ENCODE measurements at places on chromosomes 4 and X. TPM values are rescaled to one million over a fixed set of nuclear protein-coding genes. Genes with fewer than 3 reads are reported as not detected.
A peak's percentile ranks its signal among the peaks of the same experiment; 100 is the strongest.

DNA sequence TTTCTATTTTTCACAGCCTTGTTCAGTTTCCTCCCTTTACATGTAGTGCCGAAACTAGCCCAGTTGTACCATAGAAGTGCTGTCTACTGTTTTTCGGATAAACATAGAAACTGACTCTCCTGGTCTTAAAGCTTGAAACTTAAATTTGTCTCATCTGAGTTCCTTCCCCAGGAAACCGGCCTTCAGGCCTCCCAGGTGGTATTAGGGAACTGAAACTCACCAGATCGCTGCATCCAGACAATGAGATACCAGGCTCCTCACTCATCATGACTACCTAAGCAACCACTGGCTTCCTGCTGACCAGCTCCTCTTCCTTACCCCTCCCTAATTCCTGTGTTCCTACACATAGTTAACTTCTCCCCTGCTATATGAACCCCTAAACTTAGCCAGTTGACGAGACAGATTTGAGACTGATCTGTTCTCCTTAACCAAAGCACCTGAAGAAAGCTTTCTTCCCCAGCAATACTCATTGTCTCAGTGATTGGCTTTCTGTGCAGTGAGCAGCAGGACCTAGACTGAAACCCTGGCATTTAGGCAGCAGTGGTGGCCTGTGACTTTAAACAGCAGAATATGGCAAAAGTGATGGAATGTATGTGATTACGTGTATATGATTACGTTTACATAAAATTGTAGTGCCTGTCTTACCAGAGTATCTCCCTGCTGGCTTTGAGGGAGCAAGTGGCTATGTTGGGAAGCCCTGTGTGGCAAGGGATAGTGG lies 959.1 kb upstream of the LCORL start:
- H3K27ac ChIP-seq: no peak overlapping the region
- H3K4me1 ChIP-seq: no peaks in the 10 kb centered on the region
- DNase-seq: no peak
- H3K4me3 ChIP-seq: no peak overlapping the region

GRCh38 chr4:97910005-97910404 lies 233.3 kb downstream of the STPG2 start:
- no peaks in the 10 kb centered on the region for H3K4me1 ChIP-seq
- DNase-seq: no peak
- H3K4me3 ChIP-seq: no peak overlapping the region
- no peak overlapping the region for H3K27ac ChIP-seq
- H3K36me3 ChIP-seq: no peaks in the 10 kb centered on the region

GRCh38 chrX:134144231-134144630 lies 92.8 kb upstream of the CCDC160 start:
- no peaks in the 10 kb centered on the region for H3K4me1 ChIP-seq
- no peak for DNase-seq
- no peaks in the 10 kb centered on the region for H3K36me3 ChIP-seq

DNA sequence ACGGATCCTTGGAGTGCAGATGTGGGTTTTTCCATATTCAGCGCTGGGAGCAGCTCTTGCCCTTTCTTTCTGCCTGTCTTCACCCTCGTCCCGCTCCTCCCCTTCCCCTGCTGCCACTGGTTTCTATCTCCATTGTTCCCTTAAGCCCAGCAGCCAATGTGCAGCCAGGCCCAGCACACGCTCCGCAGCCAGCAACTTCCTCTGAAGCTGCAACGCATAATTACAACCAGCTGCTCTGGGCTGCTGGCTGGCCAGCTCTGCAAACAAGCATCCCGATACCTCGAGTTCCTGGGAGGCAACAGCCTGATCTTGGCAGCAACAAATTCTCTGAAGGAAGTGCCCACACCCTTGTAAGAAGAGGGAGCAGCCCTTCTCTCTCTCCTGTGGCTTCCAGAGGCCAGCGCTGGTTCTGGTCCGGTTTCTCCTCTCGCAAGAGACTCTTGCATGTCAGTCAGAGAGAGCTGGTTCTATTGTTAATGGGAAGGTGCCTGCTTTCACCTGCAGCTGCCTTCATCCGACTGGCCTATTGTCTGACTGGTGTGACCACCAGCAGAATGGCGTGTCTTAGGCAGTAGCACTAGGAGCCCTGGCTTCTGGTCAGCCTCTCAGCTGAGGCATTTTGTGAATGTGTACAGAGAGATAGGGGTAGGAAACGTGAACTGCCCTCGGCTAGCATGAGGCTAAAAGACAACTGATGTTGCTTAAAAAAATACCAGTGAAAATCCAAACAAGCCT lies 83.8 kb upstream of the MAML3 start:
- peak; percentile 78 for DNase-seq
- H3K4me1 ChIP-seq: peaks cover 27% of the 10 kb centered on the region
- H3K36me3 ChIP-seq: no peaks in the 10 kb centered on the region
- peak overlapping the region; percentile 75 for H3K27ac ChIP-seq
- no peaks in the 10 kb centered on the region for H3K27me3 ChIP-seq
- H3K4me3 ChIP-seq: no peak overlapping the region

GRCh38 chr4:179292468-179292867 lies 1850.2 kb upstream of the AGA start:
- no peak overlapping the region for H3K27ac ChIP-seq
- H3K4me3 ChIP-seq: no peak overlapping the region
- no peaks in the 10 kb centered on the region for H3K27me3 ChIP-seq
- no peaks in the 10 kb centered on the region for H3K4me1 ChIP-seq

DNA sequence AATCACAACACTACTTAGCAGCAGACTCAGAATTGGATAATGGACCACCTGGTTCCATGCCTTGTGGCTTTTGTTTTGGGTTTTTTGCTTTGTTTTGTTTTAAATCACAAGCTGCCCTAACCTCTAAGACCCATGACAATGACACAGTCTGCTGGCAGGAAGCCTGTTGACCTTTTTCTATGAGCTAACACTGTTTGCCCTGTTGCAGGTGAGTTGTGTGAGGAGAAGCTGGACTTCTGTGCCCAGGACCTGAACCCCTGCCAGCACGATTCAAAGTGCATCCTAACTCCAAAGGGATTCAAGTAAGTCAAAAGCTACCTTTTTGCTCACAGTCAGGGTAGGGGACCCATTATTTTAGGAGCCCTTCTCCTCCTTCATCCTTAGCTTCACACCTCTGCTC lies 110.8 kb upstream of the PACRGL start:
- no peaks in the 10 kb centered on the region for H3K36me3 ChIP-seq
- no peaks in the 10 kb centered on the region for H3K4me1 ChIP-seq

DNA sequence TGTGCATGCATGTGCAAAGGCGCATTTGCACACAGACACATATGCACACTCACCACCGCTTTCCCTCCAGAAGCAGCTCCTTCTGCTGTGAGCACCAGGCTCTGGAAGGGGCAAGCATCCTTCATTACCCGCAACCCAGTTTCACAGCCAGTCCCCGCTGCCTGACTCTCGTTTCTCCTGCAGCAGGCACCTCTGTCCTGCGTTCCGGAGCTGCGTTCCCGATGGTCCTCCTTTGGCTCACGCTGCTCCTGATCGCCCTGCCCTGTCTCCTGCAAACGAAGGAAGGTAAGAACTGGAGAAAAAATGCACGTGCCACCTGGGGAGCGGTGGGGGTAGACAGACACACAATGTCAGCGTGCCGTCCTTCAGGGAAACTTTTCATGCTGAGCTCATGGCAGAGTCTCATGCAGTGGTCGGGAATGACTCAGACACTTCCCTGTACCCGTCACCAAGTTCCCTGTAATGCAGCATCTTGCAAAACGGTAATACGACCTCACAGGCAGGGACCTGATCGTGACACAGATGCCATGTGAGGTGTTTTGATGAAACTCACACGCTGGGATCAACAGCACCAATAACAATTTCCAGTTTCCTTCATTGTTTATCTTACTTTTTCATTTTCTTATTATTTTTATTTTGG lies 5.1 kb downstream of the IL3RA start:
- H3K4me1 ChIP-seq: no peaks in the 10 kb centered on the region
- no peaks in the 10 kb centered on the region for H3K36me3 ChIP-seq
- no peak for DNase-seq
- H3K27me3 ChIP-seq: no peaks in the 10 kb centered on the region
- no peak overlapping the region for H3K4me3 ChIP-seq

DNA sequence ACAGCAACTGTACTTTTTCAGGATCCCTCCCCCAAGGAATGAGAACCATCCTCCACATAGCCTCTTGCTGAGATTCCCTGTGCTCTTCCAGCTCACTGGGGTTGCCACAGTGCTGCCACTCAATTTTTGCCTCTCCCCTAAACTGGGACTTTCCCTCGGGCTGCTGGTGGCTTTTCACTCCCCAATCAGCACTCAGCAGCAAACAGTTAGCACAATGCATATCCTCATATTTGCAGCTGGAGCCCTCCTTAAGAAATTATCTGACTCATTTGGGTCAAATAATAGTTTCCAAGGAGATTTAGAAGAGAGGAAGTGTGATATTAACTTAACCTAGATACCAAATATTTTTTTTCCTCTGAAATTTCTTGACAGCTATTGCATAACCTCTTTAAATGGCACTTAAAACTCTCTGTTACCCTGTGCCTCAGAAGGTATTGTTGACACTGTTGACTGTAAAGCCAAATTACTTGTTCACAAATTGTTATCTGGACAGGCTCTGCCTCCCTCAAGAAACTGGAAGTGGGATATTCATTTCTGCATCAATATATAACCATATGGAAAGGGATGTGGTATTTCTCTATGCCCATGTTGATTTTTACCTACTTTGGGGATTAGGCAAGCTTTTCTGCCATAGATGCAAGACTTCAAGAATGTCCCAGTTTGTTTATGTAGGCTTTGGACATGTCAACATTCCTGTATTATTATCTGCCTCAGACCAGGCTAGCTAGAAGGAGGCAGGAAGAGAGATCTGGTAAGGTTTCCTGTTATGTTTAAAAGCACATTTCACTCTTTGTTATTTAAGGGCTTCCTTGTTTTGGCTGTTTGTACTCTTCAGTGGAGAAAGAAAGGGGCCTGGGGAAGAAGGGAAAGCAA lies 58.0 kb downstream of the SEPTIN11 start:
- H3K36me3 ChIP-seq: no peaks in the 10 kb centered on the region
- H3K27me3 ChIP-seq: no peaks in the 10 kb centered on the region

- no peaks in the 10 kb centered on the region for H3K4me1 ChIP-seq
- no peak overlapping the region for H3K4me3 ChIP-seq
- no peaks in the 10 kb centered on the region for H3K36me3 ChIP-seq
- H3K27ac ChIP-seq: no peak overlapping the region
Measured at GRCh38 chr4:18803781-18804180, 782.2 kb upstream of the LCORL start.

DNA sequence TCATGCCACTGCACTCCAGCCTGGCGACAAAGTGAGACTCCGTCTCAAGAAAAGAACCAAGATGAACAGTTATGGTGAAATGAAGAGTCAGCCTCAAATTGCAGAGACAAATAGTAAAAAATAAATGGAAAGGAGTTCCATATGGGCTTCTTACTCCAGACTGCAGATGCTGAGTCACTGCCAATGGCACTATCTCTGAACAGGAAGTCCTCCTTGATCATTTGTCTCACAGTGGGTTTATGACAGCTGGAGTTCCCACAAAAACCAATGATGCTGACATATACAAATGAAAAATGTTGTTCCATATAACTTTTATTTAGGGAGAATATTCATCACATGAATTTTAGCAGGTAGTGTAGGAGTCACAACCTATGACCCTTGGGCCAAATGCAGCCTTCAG lies 631.6 kb downstream of the PCDH18 start:
- H3K4me3 ChIP-seq: no peak overlapping the region
- H3K36me3 ChIP-seq: no peaks in the 10 kb centered on the region
- no peaks in the 10 kb centered on the region for H3K27me3 ChIP-seq
- DNase-seq: no peak
- H3K4me1 ChIP-seq: no peaks in the 10 kb centered on the region

DNA sequence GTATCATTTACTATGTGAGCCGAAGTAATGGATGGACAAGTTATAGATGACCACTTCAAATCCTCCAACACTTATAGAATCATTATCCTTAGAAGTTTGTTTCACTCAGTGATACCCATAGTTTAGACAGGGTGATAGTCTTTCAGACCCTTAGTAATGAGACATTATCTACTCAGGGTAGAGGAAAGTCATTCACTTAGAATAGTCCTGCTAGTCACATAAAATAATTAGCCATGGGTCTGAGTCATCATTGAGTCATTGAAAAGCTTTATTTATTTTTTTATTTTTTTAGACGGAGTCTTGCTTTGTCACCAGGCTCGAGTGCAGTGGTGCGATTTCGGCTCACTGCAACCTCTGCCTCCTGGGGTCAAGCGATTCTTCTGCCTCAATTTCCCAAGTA lies 321.7 kb upstream of the FSTL5 start:
- H3K4me3 ChIP-seq: no peak overlapping the region
- no peaks in the 10 kb centered on the region for H3K4me1 ChIP-seq
- no peak for DNase-seq
- H3K27ac ChIP-seq: no peak overlapping the region
- no peaks in the 10 kb centered on the region for H3K27me3 ChIP-seq
- no peaks in the 10 kb centered on the region for H3K36me3 ChIP-seq

- H3K27me3 ChIP-seq: no peaks in the 10 kb centered on the region
- DNase-seq: no peak
- H3K4me1 ChIP-seq: peaks cover 4% of the 10 kb centered on the region
Measured at GRCh38 chr4:27008679-27009078, 148.0 kb downstream of the STIM2 start.

DNA sequence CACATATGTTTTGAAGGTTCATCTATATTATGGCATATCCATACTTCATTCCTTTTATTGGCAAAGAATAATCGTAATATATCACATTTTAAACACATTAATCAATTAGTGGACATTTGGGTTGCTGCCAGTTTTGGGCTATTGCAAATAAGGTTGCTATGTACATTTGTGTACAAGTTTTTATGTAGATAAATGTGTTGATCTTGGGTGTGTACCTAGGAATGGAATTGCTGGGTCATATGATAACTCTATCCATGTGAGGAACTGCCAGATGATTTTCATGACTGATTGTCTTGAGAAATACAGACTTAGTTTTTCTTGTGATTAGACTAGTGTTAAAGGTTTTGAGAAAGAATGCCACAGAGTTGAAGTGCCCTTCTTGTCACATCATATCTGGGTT lies 99.2 kb upstream of the RAB40AL start:
- no peak for DNase-seq
- H3K4me1 ChIP-seq: no peaks in the 10 kb centered on the region
- H3K27me3 ChIP-seq: no peaks in the 10 kb centered on the region
- H3K27ac ChIP-seq: no peak overlapping the region
- H3K36me3 ChIP-seq: no peaks in the 10 kb centered on the region

GRCh38 chr4:170030121-170030520 lies 3.9 kb upstream of the MFAP3L start:
- DNase-seq: no peak
- H3K36me3 ChIP-seq: no peaks in the 10 kb centered on the region
- no peaks in the 10 kb centered on the region for H3K4me1 ChIP-seq
- no peak overlapping the region for H3K4me3 ChIP-seq

DNA sequence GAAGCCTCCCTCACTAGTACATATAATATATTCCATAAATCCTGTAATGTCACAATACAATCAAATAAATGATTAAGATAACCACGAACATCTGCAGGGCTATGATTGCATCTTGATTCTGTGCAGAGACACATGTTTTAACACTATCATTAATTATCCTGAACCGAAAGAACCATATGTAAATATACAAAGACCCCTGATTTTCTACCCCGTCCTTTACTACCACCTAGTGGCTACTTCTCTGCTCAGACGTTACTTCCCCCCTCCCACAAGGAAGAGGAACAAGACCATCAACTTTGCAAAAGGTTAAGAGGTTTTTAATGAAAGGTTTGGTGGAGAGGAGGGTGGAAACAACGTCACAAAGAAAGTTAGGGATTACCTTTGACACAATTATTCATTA lies 134.0 kb downstream of the COL4A6 start:
- H3K36me3 ChIP-seq: no peaks in the 10 kb centered on the region
- no peaks in the 10 kb centered on the region for H3K27me3 ChIP-seq
- H3K4me3 ChIP-seq: no peak overlapping the region

C1QTNF7 gene
- 5.1 TPM for total RNA-seq

UCP1 gene
- total RNA-seq: 0.79 TPM

TADA2B gene
- 47.6 TPM for total RNA-seq

XPNPEP2 gene
- total RNA-seq: 0.08 TPM

JADE3 gene
- total RNA-seq: 22.9 TPM

All from testis (tissue), 5 donors.